ENCODE measurements at places on chromosomes 6 and 20.

DNA sequence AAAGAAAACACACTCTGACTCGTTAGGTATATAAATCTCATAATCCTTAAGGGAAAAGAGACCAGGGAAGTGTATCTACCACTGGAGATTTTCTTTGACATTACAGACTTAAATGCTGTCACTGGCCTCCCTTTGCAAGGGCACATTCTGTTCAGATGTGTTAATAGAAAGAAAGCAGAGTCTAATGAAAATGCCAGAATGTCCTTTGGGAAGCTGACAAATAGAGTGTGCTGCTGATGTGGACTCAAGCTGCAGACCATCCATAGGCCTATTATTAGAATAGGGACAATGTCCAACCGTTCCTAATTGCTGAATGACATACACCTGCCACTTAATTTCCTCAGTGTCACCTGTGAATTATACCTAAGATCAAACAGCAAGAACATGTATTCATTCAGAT lies 41.2 kb downstream of the SLC35D3 start:
- DNase-seq = no peak

DNA sequence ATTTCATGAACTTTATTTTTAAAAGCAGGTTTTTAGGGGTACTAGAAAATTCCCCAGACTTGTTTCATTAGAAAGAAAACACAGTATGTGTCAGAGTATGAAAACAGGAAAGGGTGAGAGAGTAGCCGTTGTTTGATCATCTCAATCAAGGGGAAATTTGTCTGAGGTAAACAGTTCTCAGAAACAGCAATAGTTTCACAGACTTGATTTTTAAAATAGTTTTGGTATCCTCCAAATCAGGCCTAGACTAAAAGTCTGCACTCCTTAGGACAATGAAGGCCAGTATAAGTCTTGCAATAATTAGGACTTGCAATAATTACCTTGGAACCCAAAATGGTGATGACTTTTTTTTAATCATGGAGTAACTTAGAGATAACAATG lies 176.6 kb upstream of the TAB2 start:
- DNase-seq = no peak

DNA sequence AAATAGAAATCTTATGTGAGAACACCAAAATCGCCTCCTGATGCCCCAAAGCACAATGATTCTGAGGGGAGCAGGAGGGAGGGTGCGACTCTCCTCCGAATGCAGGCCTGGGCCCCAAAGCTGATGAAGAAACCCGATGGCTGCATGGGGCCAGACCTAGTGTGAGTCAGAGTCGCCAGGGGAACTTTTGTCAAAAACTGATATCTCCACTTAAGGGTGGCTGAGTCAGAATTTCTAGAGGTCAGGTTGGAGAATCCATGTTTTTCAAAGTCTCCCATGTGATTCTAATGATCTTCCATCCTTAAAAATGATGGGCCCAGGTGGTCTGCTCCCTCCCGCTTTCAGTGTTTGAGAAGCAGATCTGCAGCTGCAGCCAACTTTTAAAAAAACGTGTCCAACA lies 172.8 kb downstream of the BACH2 start:
- DNase-seq = no peak

DNA sequence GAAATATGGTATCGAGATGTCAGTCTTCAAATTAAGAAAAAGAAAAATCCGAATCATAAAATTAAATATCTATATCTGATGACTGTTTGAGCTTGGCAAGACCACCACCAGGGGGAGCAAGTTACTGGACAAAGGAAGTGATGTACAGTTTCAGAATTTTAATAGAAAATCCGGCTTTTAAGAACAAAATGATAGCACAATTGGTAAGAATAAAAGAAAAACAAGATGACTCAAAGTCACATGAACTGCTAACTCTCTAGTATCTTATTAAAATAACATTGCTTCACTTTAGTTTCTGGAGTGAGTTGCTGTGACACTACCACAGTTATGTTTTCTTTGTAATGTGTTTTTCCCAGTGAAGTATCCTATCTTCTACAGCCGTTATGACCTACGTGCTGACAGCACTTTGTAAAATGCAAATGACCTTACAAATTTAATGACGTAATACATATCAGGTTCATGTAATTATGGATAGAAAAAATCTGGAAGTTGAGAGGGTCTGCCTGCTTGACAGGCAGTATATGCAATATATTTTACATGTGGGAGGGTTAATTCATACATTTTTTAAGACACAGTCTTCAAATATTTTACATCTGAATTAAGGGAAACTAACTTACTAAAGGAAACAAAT lies 405.3 kb upstream of the HS3ST5 start:
- DNase-seq = no peak

GRCh38 chr6:41546475-41546865 lies 289 bp downstream of the FOXP4 start:
- DNase-seq = no peak

DNA sequence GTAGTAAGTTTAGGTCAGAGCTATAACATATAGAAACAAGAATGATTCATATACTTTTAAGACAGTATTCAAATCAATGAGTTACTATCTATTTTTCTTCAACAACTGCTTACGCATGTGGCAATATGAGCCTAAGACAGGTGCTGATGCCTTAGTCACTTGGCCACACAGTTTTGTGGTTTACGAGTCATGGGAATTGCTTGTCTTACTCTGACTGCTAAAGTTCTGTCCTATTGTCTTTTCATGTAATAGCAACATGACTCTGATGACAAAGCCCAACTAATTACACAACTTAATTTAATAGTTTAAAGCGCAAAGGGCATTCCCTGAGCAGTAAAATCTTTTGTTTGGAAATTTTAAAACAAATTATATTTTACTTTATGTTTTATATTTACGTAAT lies 159.3 kb upstream of the CENPW start:
- no peak for DNase-seq

DNA sequence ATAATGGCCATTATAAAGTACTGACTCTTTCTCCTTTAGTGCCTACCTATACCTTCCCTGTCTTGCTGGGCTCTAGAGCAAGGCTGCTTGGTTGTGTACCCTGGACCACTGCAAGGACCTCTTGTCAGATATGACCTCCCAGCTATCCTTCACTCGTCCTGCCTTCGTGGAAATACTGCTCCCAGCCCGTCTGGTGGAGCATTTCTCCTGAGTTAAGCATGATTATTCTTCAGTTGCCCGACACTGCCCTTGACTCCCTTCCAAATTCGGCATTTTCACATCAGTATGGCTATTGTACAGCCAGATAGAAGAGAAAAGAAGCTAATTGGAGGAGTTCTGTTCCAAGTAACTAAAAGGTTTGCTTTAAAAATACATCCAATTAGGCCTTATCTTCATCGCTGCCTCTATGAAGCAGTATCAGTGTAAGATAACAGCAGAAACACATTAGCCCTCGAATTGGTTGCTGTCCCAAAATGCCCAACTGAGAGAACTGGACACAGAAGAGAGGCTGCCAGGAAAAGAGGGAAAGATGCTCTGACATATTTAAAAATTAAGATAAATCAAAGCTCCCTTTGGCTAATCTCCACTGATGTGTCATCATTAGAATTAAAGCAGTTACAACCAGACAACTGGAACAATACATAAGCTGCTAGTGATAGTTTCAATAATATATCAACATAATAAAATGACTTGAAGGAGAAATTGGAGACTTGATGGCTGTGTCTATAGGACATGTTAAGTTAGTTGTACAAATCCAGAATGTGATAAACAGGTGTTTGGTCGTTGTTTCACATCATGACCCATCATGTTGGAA lies 54.4 kb downstream of the OPRM1 start:
- DNase-seq = no peak

DNA sequence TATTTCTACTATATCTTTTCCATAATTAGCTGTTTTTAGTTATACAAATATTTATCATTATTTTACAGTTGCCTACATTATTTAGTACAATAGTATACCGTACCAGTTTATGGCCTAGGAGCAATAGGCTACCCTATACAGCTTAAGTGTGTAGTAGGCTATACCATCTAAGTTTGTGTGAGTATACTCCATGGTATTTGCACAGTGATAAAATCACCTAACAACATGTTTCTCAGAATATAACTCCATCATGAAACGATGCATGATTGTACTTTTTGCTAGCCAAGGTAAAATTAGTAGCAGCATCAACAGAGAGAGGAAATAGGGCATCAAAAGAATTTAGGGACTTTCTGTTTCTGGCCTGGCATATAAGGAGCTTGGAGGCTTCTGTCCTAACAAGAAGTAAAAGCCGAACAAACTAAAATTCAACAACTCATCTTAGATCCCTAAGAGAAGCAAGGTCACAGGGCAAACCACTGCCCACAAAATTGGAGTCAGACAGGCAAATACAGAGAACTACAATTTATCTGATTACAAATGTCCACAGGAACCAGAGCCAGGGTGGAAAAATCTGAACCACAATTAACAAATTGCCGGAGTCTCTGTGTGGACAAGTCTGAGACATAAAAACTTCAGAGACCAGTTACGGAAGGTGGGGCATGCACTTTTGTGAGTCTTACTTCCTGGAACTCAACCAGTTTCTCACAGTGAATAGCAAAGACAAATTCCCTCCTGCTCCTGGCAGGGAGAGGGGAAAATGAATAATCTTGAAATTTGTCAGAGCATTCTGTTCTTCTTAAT lies 671.4 kb downstream of the RFPL4B start:
- no peak for DNase-seq

GRCh38 chr6:149305372-149305771 lies 12.1 kb upstream of the TAB2 start:
- DNase-seq = no peak

GRCh38 chr6:37182736-37183590 lies 13.0 kb downstream of the PIM1 start:
- DNase-seq = peak; percentile 36

DNA sequence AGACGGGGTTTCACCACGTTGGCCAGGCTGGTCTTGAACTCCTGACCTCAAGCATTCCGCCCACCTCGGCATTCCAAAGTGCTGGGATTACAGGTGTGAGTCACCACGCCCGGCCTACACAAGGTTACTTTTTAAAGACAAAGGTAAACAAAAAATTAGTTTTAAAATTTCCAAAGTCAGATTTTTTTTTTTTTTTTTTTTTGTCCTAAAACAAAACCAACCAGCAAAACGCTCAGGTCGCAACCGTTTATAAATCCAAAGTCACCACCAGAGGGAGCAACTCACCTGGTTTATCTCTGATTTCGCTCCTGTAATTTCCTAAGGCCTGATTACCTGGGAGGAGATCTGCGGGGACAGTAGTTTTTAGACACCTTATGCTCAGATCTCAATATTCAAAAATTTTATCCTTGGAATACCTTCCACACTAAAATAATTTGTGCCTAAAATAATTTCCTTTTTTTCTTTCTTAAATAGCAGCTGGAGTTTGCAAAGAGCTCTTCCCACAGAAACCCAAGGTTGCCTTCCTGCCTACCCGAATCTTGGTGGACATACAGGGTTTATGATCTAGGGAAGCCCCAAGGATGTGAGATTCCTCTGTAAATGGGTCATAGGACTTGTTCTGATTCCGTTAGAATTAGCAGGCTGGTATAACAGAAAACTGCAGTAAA lies 19.8 kb upstream of the TREM1 start:
- DNase-seq = peak; percentile 41

DNA sequence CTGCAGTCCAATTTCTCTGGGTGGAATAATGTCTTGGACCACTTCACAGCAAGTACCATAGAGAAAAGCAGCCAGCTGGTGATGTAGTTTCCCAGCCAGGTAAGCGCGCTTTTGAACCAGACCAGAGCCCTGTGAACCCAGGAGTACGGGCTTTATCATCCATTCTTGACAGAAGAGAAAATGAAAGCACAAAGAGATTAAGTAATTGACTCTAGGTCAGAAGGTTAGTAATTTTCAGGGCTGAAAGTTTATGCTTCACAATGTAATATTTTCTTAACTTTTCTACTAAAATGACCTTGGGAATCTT lies 7.1 kb upstream of the UST start:
- no peak for DNase-seq

DNA sequence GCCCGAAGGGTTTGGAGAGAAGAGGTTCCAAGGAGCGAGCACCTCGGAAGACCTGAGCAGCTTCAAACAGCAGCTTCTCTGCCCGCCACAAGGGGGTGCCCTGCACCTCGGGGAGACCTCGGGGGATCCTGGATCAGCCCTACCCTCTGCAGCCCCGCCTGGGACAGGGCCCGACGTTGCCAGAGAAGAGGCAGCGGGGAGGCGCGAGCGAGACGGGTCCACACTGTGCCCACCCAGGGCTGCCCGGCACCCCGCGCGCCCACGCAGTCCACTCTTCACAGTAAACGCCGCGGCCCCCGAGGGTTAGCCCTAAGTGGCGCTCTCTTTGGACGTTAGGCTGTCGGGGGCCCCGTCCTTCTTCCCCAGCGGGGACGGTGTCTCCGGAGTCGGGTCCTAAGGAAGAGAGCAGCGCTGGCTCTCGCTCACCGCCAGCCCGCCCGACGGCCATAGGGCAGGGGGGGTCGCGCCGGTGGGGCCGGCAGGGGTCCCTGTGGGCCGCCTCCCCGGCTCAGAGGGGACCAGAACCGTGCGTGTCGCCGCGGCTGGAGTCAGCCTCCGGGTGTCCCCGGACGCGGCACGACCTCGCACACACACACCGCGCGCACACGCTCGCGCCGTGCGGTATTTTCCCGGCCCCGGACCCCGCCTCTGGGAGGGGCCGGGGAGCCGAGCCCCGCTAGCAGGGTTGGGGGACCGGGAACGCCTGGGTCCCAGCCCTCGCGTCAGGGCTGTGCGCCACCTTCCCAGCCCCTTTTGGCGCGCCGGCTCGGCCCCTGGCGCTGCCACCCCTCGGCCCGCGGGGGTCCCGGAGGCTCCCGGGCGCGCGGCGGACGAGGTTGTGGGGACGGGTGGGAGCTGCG lies 929 bp downstream of the CDH22 start:
- peak; percentile 70 for DNase-seq

GRCh38 chr6:68087399-68088133 lies 547.5 kb upstream of the ADGRB3 start:
- DNase-seq = no peak

DNA sequence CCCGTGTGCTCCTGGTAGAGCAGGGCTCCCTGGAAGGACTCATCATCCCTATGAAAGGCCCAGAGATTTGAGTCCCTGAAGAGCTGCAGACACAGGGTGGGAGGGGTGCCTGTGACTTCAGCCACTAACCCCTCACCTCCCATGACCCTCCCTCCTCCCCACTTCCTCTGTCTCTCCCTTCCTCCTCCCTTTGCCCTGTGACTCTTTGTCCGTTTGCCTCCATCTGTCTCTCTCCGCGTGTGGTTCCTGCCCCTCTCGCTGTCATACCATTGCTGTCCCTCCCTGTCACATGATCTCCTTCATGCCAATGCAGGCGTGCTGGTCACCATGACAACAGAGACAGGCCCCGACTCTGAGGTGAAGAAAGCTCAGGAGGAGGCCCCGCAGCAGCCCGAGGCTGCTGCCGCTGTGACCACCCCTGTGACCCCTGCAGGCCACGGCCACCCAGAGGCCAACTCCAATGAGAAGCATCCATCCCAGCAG lies 19.0 kb downstream of the EPB41L1 start:
- no peak for DNase-seq

- DNase-seq = no peak
These were observed 906 bp upstream of the BTN3A2 start for GRCh38 chr6:26363882-26364701.

DNA sequence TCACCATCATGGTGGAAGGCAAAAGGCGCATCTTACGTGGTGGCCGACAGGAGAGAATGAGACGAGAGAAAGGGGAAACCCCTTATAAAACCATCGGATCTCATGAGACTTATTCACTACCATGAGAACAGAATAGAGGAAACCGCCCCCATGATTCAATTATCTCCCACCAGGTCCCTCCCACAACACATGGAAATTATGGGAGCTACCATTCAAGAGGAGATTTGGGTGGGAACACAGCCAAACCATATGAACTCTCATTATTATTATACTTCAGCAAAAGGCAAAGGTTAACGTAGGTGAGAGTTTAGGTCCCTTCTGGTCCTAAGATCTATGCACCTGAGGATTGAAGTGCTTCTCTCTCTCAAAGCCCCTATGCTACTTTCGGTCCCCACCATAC lies 2.4 kb upstream of the PFDN4 start:
- DNase-seq = no peak

GRCh38 chr6:33702345-33702977 lies 9.0 kb downstream of the UQCC2 start:
- DNase-seq = no peak

Data from activated CD4-positive, alpha-beta T cell treated with anti-CD3 and anti-CD28 coated beads, Interleukin-2, amount 50 U/mL, for 1 hour (primary cell).